Lung microvascular endothelial cell (primary cell): ENCODE measurements at places on chromosomes 5 and 9. TPM values are rescaled to one million over a fixed set of nuclear protein-coding genes. Genes with fewer than 3 reads are reported as not detected.

GRCh38 chr9:134826336-134827285 is 54.0 kb upstream of the FCN2 start:
- no peak for DNase-seq

DNA sequence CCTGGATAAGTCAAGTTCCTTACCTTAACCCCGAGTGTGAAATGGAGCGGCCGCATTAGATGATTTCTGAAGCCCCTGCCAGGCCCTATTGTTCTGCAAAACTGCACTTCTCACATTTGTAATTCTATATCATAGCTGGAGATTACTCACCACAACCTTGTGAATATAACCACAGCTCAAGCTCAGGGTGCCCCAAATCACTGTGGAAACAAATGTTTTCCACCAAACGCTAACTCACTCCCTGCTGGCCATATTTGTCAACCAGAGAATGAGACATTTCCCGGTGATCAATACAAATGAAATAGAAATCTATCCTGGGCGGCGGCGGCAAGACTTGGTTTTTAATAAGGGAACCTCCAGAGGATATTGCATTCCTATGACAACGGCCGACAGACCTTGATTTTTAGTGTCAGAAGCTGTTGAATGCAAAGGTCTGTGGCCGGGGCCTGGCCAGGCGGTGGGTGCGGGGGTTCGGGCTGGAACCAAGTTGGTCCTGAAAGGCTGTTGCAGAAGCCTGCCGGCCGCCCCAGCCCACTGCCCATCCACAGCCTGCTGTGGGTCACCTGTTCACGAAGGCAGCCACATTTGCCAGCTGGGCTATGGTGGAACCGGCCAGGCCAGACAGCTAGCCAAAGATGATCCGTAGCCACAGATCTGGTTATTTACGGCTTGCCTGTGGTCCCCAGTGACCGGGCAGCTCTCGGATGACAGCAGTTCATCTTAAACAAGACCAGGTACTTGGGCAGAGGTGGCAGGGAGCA is 93.9 kb upstream of the LMX1B start:
- no peak for DNase-seq

RNF208 gene
- total RNA-seq: 0.22 TPM in 1 of 2 replicates, not detected in the other

DNA sequence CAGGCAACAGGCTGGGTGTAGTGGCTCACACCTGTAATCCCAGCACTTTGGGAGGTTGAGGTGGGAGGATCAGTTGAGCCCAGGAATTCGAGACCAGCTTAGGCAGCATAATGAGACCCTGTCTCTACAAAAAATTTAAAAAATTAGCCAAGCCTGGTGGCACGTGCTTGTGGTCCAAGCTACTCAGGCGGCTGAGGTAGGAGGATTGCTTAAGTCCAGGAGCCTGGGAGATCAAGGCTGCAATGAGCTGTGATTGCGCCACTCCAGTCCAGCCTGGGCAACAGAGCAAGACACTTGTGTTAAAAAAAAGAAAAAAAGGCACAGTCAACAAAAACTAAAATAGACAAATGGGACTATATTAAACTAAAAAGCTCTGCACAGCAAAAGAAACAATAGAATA is 29.3 kb downstream of the ATP6V0E1 start:
- DNase-seq: no peak

DHX29 gene
- 15.5 and 16.5 TPM in 2 replicates for total RNA-seq

IARS1 gene
- 88.3 and 110 TPM in 2 replicates for total RNA-seq

GLRX gene
- 31.6 and 38.7 TPM in 2 replicates for total RNA-seq

DNA sequence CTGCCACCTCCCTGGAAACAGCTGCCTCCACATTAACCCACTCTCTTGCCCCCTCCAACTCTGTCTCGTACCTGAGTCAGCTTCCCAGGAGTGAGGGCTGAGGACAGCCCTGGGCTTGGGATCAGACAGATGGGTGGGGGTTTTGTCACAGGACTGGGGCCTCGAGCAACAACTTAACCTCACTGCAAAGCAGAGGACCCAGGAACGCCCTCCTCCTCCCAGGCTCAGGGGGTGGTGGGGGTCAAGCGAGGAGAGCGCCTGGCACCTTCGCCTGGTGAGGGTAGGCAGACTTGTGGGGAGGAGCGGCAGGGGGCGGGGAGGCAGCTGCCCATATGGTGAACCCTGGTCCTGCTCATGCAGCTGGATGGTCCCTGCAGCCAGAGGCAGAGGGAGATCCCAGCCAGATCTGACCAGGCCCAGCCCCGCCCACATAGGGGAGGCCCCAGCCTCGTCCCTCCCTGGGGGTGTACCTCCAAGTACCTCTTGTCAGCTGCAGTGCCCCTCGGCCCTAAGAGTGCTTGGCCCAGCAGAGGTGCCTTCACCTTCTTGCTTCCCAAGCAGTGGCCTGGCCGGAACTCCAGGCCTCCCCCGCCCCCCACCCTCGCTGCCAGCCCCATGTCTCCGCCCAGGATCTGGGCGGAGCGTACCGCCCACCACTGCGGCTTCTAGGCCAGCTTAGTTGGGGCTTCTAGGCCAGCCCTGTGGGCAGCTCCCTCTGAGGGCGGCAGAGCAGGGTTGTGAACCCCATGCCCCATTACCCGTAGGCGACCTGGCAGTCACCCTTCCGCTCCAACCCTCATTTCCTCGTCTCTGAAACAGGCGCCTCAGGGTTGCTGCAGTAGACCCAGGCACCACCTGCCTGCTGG is at the start of gene SARDH:
SARDH (minus strand) TSS at position 579 of the 866 bp plus-strand sequence. CDS start 4,179 bp downstream, outside the sequence.
- peak; percentile 25 for DNase-seq

DNA sequence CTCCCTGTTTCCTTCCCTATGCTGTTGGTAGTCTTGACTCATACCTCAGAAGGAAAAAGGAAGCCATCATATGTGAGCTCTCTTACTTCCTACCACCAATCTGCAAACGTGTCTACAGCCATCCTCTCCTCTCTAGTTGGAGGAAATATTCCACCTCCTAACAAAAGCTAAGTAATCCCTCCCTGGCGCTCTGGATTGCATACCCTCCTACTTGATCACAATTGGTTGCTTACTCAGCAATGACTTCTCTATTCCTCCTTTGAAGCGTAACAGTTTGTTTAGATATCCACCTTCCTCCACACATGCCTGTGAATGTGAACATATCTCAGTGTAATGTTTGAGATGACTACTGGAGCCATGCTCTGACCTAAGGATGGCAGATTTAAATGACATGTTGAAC is 18.2 kb downstream of the RUSC2 start:
- DNase-seq: no peak

GRCh38 chr5:39369123-39369815 is 5.0 kb upstream of the C9 start:
- DNase-seq: no peak

EMB gene
- total RNA-seq: under 0.01 TPM in 2 replicates

DNA sequence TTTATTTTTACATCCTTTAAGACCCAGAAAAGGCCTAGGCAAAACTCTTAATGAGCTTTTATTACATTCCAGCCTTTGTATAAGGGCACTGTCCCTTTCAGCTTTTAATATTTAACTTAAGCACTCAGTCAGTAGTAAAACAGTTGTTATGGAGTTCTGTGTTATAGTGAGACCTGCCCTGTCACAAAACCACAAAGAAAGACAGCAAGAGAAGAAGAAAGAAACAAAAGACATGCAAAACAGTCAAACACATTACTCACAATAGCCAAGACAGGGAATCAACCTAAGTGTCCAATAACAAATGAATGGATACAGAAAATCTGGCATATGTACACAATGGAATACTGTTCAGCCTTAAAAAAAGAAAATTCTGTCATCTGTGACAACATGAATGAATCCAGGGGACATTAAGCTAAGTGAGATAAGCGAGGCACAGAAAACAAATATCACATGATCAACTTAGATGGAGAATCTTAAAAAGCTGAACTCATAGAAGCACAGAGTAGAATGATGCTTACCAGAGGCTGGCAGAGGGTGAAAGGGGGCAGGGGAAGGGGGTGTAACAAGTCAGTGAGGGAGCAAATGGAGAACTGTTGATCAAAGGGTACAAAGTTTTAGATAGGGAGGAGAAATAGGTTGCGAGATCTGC is 63.8 kb upstream of the CCNG1 start:
- no peak for DNase-seq

RLN2 gene
- 0.65 and 0.99 TPM in 2 replicates for total RNA-seq

DNA sequence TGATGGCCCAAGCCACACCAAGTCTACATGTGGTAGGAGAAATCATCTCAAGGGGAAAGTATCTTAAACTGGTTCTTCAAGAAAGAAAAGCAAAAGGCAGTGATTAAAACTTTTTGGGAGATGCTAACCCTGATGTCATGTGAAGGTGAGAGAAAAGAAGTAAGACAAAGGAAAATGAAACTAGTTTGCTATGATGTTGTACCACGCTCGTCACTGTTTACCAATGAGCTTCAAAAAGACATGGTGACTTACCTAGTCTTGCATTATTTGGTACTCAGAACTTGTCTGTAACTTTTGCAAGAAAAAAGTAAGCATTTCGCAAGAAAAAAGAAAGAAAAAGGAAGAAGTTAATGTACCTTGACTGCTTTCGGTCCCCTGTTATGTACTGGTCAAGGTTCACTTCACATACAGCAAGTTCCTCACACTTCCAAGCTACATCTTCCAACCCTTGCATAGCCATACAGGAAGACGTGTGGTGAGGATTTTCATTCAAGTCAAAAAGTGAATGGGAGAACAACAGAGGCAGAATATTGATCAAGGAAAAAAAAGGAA is 739.3 kb downstream of the NR2F1-AS1 start:
- no peak for DNase-seq

DNA sequence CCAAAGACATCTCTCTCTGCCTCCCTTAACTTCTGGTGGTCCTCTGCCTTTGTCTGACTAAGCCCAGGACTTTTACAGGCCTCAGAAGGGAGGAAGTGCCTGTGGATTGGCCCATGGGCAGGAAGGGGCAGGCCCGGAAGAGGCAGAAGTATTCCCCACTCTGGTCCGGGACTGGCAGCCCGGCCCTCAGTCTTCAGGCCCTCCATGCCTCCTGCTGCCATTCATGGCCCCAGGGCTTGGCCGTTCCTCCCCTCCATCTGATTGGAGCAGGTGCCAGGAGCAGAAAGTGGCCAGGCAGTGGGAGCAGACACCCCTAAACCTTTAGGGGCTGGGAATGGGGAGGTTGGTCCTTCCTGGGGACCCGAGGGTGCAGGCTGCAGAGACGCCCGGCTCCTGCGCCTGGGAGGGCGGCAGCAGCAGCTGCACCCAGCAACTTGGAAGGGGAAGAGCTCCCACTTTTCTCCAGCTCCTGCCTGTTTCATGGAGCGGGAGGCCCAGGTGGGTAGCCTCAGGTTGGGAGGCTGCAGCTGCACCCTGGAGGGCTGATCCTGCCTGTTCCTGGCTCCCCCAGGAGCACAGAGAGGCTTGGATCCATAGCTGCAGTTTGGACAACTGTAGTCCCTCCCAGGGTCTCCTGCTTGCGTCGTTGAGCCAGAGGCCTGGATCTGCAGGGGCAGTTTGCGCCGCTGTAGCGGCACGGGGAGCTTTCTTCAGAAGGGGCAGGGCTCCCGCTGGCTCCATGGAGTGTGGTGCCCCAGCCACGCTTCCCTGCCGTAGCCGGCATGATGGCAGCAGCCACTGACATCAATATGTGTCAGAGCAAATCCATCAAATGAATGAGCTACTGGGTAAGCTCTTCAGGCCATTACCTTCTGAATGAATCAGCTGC is 661.5 kb upstream of the NUDT12 start:
- DNase-seq: no peak

GRCh38 chr5:140560227-140560626 is 3.0 kb upstream of the SRA1 start:
- DNase-seq: no peak

DNA sequence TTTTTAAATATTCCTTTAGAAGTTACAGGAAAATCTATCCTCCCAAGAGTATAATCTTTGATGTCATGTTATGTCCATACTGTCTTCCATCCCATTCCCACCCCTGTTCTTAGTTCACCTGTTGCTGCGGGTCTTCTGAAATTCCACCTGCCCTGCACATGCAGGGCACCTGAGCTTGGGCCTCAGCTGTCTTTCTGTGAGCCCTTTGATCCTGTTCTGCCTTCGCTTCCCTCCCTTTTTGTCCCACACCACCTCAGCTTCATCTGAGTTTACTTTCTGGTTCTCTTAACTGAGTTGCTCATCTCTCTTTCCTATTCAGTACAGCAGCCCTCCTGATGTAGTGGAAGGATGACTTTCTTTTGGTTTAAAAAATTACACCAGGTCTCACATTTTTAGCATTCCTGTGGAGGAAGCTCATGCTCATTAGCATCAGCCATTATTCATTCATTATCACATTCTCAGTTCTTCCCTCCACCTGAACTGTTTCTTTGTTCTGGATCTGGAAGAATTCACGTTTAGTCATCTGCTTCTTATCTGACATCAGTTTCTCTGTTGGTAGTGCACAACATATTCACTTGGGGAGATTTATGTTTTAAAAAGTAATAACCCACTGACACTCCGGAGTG is 211.0 kb downstream of the ADCY2 start:
- DNase-seq: no peak

DNA sequence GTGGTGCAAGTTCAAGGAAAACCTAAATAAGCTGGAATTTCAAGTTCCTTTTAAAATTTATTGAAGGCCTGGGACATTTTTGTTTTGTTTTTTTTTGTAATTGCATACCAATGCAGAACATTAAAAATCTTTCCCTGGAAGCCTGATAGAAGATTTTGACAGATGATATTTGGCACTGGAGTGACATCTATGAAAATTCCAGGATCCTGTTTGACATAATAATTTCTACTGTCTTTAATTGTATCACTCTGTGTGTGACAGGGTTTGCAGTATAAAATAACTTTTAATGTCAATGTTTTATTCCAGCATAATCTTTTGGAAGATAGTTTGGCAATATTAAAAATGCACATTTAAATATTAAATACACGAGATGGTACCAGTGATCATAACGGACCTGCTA is 514.2 kb upstream of the ACO1 start:
- no peak for DNase-seq

DNA sequence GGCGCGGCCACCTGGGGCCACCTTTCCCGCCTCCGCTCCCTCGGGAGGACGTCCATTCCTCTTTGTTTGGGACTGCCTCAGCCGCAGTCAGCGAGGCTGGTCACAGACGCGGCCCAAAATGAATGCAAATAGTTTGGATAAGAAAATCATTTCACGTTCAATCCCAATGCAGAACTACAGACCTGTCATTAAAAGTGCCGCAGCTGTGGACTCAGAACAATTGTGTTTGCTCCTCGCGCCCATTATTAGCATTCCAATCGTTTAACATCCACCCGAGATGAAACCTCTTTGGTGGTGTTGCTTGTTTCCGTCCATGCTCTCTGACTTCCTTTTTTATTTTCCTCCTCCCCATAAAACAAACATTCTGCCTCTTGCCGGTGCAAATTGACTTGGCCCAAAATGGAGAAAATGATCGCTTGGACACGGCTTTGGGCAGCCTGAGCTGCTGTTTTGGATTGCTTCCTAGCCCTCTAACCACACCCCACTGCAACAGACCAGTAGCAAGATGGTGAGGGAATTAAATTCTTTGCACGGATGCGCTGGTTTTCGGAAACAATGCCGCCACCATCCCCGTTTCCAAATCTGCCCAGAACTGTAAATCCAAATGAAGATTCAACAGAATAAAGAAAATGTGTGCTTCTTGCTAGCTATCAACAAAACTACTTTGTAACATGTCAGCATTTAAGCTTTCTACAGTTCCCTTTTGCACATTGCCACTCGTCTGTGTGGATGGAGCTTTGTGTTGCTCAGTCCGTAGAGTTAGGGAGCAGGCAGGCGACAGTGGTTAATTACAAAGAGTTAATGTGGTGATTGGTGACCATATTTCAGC is 784 bp downstream of the NLN start:
- peak; percentile 46 for DNase-seq

C9orf50 gene
- not detected in 2 replicates for total RNA-seq
